ENCODE measurements at places on chromosomes 2 and 18.

GRCh38 chr2:1967242-1968208 is 223.2 kb upstream of the PXDN start:
- DNase-seq, result no peak

DNA sequence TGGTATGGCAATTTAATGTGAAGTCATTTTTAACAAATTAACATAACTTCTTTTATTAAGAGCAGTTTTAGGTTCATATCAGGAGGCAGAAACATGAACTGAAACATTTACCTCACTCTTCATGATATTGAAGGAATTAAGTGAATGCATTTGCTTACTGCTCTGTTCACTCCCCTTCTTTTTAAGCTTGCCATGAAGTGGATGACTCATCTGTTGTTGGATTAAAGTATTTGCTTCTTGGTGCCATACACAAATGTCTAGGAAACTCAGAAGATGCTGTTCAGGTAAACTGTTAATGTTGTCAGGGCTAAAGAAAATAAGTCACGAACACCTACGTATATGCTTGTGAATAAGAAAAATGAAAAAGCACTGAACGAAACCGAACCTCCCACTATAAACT is 10.2 kb upstream of the CABYR start:
- no peak for DNase-seq

DNA sequence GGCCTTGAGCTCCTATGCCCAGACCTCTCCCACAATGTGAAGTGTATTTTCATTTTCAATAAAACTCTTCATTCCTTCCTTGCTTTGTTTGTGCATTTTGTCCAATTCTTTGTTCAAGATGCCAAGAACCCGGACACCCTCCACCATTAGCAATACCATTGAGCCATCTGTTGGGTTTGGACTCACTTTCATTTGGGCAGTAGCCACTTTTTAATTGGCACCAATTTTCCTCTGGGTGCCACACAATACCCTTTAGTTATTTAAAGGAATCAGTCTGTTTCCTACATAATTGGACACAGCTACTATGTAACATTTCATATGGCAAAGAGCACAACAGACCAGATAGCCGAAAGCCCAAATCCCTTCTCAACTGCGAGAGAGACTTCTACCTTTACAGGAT is 22.5 kb upstream of the SLC35G4 start:
- DNase-seq, result no peak

- DNase-seq, result no peak
These were observed 931.9 kb downstream of the DCDC2C start for GRCh38 chr2:4635289-4635688.
